Sciatic nerve (tissue), 2 donors: ENCODE measurements at places on chromosomes 11 and 22. TPM values are rescaled to one million over a fixed set of nuclear protein-coding genes. Genes with fewer than 3 reads are reported as not detected.

The EFEMP2 gene
- 88.4 TPM for total RNA-seq

DNA sequence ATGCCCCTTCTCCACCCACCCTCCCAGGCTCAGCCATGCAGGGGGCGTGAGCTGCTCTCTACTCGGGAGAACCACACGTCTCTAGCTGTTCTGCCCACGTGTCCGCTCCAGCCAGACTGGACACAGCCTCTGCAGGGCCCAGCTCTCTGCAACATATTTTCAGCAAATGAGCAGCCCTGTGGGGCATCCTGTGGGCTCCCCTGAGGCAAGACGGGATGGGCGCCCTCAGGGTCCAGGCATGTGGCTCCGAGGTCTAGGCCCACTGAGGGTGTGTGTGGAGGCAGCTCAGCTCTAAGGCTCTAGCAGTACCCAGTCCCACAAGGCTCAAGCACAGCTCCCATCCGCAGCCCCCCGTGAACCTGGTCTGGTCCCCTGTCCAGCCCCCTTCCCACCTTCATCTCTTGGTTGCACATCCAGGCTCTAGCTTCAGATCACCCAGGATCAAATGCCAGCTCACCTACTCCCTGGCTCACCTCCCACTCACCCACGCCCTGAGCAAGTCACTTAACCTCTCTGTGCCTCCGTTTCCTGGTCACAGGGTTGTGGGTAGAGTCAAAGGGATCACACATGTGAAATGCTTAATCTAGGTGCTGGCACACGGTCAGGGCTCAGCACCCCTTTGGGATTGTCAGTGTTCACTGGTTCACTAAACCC lies 57.8 kb upstream of the TCF20 start:
- DNase-seq, result no peak

The TMEM86A gene
- 7.0 TPM for total RNA-seq

DNA sequence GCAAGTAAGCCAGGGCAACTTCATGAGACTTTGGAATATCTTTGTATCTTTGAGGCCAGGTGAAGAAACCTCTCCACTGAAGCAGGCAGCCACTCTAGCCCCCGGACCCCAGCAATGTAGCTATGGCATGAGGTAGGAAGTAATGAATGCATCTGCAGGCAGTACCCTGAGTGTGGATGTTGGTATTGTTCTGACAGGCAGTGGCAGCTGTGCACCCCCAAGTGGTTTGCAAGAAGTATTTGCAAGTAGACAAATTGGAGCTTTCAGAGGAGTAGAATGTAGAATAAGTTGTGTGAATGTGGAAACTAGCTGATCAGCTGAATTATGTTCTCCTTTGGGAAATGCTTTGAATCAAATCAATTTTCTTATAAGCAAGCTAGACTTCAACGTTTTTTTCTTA lies 194.4 kb upstream of the PGR start:
- DNase-seq, result no peak

- no peak for DNase-seq
These were observed 4.8 kb upstream of the SYT8 start for GRCh38 chr11:1830004-1830321.

DNA sequence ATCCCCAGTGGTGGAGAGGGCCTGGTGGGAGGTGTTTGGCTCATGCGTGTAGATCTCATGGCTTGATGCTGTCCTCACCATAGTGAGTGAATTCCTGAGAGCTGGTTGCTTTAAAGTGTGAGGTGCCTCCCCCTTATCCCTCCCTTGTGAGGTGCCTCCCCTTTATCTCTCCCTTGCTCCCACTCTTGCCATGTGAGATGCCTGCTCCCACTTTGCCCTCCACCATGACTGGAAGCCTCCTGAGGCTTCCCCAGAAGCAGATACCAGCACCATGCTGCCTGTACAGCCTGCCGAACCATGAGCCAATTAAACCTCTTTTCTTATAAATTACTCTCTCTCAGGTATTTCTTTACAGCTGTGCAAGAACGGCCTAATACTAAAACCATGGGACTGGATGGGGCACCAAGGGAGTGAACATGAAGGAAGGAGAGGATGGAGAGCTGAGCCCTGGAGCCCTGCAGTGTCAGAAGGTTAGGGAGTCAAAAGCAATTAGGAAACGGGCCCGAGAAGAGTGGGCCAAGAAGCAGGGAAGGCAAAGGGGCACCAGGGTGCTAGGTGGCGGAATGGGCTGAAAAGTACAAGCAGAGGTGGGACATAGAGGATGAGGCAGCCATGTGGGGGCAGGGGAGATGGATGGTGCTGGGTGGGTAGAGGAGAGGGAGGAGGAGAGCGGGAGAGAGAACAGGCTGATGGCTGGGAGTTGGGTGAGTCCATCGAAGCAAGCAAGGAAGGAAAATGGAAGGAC lies 9.4 kb downstream of the IFITM10 start:
- DNase-seq, result peak; percentile 45

- DNase-seq, result no peak
These were observed 363.6 kb downstream of the TTC28 start for GRCh38 chr22:28316014-28316413.

The CCDC89 gene
- 1.2 TPM for total RNA-seq

GRCh38 chr11:112455791-112456190 lies 195.1 kb upstream of the PLET1 start:
- no peak for DNase-seq

GRCh38 chr11:75051043-75051442 lies 45.6 kb downstream of the OR2AT4 start:
- DNase-seq, result no peak

GRCh38 chr11:1336836-1337646 lies 27.6 kb upstream of the TOLLIP start:
- DNase-seq, result peak; percentile 77

The KRTAP5-4 gene
- not detected for total RNA-seq
